ENCODE measurements at places on chromosomes 4 and X. TPM values are rescaled to one million over a fixed set of nuclear protein-coding genes. Genes with fewer than 3 reads are reported as not detected.
A peak's percentile ranks its signal among the peaks of the same experiment; 100 is the strongest.

The CCDC120 gene
- total RNA-seq, result 6.3 TPM

The PPP4R3C gene
- total RNA-seq, result not detected

The HS6ST2 gene
- total RNA-seq, result 1.2 TPM

The QRFPR gene
- not detected for total RNA-seq

The TMEM144 gene
- total RNA-seq, result 44.2 TPM

The PPA2 gene
- total RNA-seq, result 131 TPM

DNA sequence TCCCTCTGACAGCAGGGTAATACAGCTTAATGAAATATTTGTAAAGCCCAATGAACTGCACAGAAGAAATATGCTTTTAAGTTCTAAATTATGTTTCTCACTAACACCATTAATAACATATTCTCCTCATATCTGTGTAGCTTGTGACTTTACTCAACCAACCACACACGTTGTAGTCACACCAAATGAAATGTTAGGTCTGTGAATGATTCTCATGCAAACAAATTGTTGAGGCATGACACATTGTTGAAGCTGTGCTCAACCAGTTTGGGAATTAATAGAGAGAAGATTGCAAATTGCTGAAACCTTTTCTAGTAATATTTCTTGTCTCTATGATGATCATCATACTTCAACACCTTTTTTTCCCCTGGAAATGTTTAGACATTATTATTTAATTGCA is 645.9 kb downstream of the PCDH7 start:
- no peak overlapping the region for H3K27ac ChIP-seq
- H3K4me1 ChIP-seq, result no peaks in the 10 kb centered on the region
- no peaks in the 10 kb centered on the region for H3K27me3 ChIP-seq
- no peak overlapping the region for H3K4me3 ChIP-seq
- no peak for DNase-seq

DNA sequence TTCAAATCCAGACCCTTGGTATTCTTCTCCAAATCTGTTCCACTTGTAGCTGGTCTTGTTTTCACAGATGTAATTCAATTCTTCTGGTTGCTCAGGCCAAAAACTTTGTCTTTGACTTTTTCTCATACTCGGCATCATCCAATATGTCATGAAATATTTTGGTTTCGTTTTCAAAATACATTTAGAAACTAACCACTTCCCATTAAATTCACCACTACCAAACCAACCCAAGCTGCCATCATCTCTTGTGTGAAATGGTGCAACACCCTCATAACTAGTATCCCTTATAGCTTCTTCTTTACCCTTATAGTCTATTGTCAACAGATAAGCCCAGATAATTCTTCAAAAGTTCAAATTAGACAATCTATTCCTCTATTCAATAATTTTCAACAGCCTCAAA is 192.1 kb downstream of the PRR32 start:
- no peaks in the 10 kb centered on the region for H3K4me1 ChIP-seq
- H3K27ac ChIP-seq, result no peak overlapping the region
- H3K36me3 ChIP-seq, result no peaks in the 10 kb centered on the region
- no peak overlapping the region for H3K4me3 ChIP-seq

DNA sequence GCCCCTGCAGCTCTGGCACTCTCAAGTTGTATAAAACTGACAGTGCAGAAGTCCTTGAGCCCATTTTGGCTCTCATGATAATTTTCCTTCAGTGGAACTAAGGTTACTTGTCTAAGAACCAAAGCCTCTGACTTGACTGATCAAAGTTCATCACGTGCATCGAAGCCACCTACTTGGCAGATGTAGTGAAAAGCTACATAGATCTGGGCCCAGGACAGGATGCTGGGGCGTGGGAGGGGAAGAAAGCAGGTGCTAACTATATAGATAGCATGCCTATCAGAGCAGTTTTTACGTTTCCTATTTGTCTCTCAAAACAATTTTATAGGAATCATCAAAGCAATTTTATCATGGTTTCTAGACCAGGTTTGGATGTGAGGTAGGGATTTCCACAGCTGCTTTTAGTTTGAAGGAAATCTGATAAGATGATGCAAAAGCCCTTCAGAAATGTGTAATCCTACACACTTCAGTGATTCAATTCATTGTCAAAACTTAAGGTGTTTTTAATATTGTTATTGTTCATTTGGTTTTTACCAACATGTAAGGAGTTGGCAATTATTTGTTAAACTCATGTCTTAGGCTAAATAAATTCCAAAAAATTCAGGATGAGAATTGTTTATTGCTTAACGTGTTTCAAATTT is 1.2 kb upstream of the CD40LG start:
- no peak overlapping the region for H3K27ac ChIP-seq
- no peak for DNase-seq
- no peak overlapping the region for H3K4me3 ChIP-seq
- H3K27me3 ChIP-seq, result peaks cover 30% of the 10 kb centered on the region
- no peaks in the 10 kb centered on the region for H3K4me1 ChIP-seq

DNA sequence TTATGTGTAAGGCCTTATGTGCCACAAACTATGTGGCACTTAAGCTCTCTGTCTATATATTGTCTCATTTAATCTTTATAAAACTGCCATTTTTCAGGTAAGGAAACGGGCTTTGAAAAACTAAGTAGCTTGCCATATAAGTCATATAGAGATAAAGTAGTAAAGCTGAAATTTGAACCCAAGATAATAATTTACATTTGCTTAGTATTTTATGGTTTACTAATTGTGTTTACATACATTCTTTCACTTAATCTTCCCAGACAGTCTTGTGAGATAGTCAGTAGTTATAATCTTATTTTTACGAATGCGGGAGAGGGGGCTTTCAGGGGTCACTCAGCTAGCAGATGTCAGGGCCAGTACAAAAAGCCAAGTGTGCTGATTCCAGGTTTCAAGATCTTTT is 13.9 kb upstream of the CCNG2 start:
- H3K4me1 ChIP-seq, result no peaks in the 10 kb centered on the region
- DNase-seq, result no peak
- H3K36me3 ChIP-seq, result no peaks in the 10 kb centered on the region
- no peaks in the 10 kb centered on the region for H3K27me3 ChIP-seq
- H3K4me3 ChIP-seq, result no peak overlapping the region

DNA sequence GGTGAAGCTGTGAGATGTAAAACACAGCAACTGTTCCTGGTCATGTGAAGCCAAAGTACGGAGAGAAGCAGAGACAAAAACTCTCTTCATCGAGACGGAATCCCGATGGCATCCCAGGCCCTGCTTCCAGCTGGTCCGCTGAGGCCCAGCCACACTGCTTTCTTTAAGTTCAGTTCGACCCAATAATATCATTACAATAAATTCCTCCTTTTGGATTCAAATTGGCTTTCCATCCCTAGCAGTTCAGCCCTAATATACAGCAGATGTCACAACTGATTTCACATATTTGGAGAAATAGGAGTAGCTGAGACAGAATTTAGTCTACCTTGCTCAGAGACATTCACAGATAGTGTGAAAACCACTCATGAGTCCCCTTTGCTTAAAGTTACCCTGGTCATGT is 98.3 kb upstream of the SPRY1 start:
- no peak overlapping the region for H3K4me3 ChIP-seq
- no peak for DNase-seq
- H3K27ac ChIP-seq, result peak overlapping the region; percentile 81
- no peaks in the 10 kb centered on the region for H3K36me3 ChIP-seq

- no peaks in the 10 kb centered on the region for H3K4me1 ChIP-seq
- peaks cover 17% of the 10 kb centered on the region for H3K27me3 ChIP-seq
- H3K4me3 ChIP-seq, result no peak overlapping the region
- no peak overlapping the region for H3K27ac ChIP-seq
- no peak for DNase-seq
- no peaks in the 10 kb centered on the region for H3K36me3 ChIP-seq
Observed at GRCh38 chrX:2548711-2549423, 48.1 kb upstream of the DHRSX start.

DNA sequence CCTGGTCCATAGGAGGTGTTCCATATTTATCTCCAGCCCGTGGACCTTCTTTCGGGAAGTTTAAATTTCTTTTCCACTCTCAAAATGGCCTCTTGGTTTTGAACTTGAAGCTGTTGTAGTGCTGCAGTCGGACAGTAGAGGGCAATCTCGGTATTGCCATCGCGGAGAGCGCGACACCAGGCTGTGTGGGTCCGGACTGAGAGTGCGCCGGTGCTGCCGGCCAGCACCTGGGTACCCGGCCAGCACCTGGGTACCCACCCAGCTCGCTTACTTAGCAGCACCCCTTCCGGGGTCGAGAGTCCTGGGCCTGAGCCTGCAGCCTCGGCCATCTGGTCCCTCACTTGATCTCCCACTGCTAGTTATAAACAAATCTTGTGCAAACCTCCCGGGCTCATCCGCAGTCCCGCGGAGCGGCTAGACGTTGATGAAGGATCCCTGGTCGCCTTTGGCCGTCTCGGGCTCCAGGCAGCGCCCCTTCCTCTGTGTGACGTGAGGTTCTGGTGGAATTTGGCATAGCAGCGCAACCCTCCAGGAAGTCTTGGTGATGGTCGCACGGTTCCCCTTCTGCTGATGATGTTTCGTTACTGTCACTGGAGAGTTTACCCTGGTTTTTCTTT is 18.0 kb downstream of the FAM9A start:
- H3K4me1 ChIP-seq, result no peaks in the 10 kb centered on the region
- no peak overlapping the region for H3K27ac ChIP-seq
- no peaks in the 10 kb centered on the region for H3K36me3 ChIP-seq
- DNase-seq, result no peak

DNA sequence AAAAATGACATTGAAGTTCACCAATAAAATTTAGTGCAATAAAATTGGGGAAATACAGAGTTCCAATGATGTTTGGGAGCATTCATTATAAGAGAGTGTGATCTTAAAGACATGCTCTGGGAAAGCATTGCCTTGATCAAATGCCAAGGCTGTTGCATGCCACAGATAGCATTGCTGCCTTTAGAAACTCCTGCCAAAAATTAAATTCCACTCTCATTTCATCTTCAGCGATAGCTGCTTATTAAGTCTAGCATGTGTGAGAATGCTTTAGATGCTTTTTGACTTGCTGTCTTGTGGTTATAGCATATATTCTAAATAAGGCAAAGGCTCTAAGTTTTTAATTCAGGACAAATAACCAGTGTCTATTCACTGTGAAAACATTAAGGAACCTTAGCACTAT is 49.3 kb downstream of the NPNT start:
- no peaks in the 10 kb centered on the region for H3K36me3 ChIP-seq
- no peaks in the 10 kb centered on the region for H3K4me1 ChIP-seq
- H3K4me3 ChIP-seq, result no peak overlapping the region
- no peak for DNase-seq
- H3K27ac ChIP-seq, result no peak overlapping the region

- H3K4me1 ChIP-seq, result no peaks in the 10 kb centered on the region
- H3K27me3 ChIP-seq, result peaks cover 17% of the 10 kb centered on the region
- H3K4me3 ChIP-seq, result no peak overlapping the region
- H3K36me3 ChIP-seq, result no peaks in the 10 kb centered on the region
Observed at GRCh38 chrX:118867251-118867650, 43.6 kb downstream of the ZCCHC12 start.

DNA sequence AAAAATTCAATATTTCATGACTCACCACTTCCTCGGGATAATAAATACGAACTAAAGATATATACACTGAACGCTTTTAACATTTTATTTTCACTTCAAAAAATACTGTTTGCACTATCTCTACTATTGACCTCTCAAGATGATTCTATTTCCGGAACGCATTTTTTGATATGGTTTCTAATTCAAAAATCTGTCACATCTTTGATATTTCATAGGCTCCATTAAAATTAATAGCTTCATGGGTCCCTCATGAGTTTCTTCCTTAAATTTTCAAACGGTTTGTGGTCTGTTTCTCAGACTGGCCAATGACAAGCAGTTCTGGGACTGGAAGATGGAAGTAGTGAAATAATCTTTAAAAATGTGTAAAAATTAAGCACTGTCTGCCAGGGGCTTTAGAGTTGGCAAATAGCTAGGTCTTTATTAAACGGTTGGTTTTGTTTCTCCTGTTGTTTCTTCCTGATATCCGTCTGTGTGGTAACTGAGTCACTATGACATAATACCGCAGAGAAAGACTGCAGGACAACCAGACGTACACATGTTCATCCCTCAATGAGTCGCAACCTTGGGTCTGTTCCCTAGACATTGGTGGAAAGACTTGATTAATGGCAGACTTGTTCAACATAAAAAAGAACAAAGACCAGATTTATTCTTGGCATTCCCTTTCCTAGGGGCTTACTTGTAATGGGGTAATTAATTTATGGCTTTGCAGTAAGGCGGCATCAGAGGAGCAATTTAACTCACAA is 133.8 kb downstream of the PALLD start:
- H3K4me1 ChIP-seq, result no peaks in the 10 kb centered on the region
- no peak for DNase-seq
- peak overlapping the region; percentile 82 for H3K27ac ChIP-seq
- H3K27me3 ChIP-seq, result no peaks in the 10 kb centered on the region

GRCh38 chr4:120520761-120521160 is 401.8 kb downstream of the PRDM5 start:
- H3K4me1 ChIP-seq, result no peaks in the 10 kb centered on the region
- H3K27ac ChIP-seq, result no peak overlapping the region
- no peak for DNase-seq
- H3K4me3 ChIP-seq, result no peak overlapping the region

DNA sequence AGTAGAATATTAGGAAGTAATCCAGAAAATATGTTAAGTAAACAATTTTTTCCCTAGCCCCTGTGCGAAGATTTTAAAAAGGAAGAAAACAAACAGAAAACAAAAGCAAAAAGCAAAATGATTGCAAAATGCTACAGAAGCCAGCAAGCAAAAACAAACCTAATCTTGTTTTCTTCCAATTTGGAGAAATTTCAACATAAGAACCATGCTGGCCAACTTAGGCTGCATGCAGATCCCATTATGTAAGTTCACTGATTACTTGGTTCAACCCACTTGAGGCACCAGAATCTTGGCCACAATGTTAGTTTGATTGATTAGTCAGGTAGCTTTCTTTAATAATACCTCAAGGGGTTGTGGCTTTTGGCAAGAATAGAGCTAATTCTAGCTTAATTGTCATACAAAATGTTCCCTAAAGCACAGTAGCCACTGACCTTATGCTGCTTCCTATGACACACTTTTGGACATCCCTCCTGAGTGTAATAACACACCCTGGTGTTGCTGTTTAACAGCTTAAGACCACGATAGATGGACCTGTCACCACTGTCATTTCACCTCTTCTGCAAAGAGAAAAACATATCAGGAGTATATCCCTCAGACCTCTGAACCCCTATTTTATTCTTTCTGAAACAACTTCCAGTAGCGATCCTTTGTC is 2342.1 kb downstream of the PCDH7 start:
- H3K27ac ChIP-seq, result no peak overlapping the region
- H3K36me3 ChIP-seq, result no peaks in the 10 kb centered on the region
- no peak overlapping the region for H3K4me3 ChIP-seq
- no peaks in the 10 kb centered on the region for H3K4me1 ChIP-seq
- H3K27me3 ChIP-seq, result no peaks in the 10 kb centered on the region

- H3K4me1 ChIP-seq, result no peaks in the 10 kb centered on the region
- H3K27me3 ChIP-seq, result no peaks in the 10 kb centered on the region
- H3K27ac ChIP-seq, result no peak overlapping the region
- DNase-seq, result no peak
- H3K36me3 ChIP-seq, result no peaks in the 10 kb centered on the region
Observed at GRCh38 chr4:59612235-59612634, 1587.9 kb upstream of the ADGRL3 start.
